Cerebellum (tissue), 4 donors: ENCODE measurements at places on chromosomes 3 and 15. TPM values are rescaled to one million over a fixed set of nuclear protein-coding genes. Genes with fewer than 3 reads are reported as not detected.

Gene GATA2
- 2.0 TPM for total RNA-seq

Gene DOCK3
- total RNA-seq = 30.4 TPM

Gene ALDH1A2
- total RNA-seq = 8.9 TPM

Gene LRRC3B
- total RNA-seq = 130 TPM
